ENCODE measurements at places on chromosomes 12 and 14. TPM values are rescaled to one million over a fixed set of nuclear protein-coding genes. Genes with fewer than 3 reads are reported as not detected.

- H3K36me3 ChIP-seq: no peaks in the 10 kb centered on the region
- H3K4me1 ChIP-seq: no peaks in the 10 kb centered on the region
- DNase-seq: no peak
- no peak overlapping the region for H3K27ac ChIP-seq
- no peak overlapping the region for H3K4me3 ChIP-seq
- peaks cover 12% of the 10 kb centered on the region for H3K27me3 ChIP-seq
Measured at GRCh38 chr14:78851189-78851588, 681.0 kb downstream of the NRXN3 start.

The KRT72 gene
- not detected for polyA plus RNA-seq

DNA sequence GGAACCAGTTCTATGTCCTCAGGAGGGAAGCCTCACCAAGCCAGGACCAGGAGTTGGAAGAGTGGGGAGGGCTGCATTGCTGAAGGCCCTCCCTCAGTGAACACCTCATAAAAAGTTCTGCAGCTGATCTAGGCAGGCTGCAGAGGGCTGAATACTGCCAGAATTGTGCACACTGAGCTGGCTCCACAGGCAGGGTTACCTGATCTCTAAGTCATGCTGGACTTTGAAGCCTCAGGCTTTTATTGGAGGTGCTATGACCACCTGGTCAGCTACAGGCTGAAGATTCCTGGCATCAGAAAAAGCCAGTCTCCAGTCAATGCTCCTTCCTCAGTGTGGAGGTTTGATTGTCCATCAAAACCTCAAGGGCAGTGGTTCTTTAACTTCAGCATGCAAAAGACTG, 39.7 kb downstream of the FOS start:
- no peaks in the 10 kb centered on the region for H3K4me1 ChIP-seq
- no peaks in the 10 kb centered on the region for H3K36me3 ChIP-seq
- H3K27me3 ChIP-seq: peaks cover 8% of the 10 kb centered on the region
- H3K27ac ChIP-seq: no peak overlapping the region
- no peak overlapping the region for H3K4me3 ChIP-seq

GRCh38 chr12:107091381-107091780, 2.0 kb downstream of the CRY1 start:
- no peaks in the 10 kb centered on the region for H3K27me3 ChIP-seq
- peaks cover 4% of the 10 kb centered on the region for H3K4me1 ChIP-seq
- H3K4me3 ChIP-seq: no peak overlapping the region

The A2ML1 gene
- not detected for polyA plus RNA-seq

DNA sequence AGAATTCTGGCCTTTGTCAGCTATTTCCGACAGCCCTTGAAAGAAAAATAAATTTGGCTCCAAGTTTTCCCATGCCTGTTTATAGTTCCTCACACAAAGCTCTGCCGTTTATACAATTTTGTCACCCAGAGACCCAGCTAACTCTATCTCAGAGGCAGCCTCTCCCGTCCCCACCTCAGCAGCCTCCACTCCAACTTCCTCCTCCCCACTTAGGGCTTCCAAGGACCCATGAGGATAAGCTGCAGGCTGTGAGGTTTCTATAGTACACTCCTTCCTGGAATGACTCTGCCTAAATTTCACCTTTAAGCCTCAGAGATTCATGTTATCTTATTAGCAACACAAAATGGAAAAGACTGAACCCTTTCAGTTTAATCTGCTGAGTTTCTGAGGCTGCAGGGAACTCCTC, 71.8 kb downstream of the TTC9 start:
- no peak overlapping the region for H3K27ac ChIP-seq
- H3K27me3 ChIP-seq: no peaks in the 10 kb centered on the region
- DNase-seq: no peak
- H3K4me1 ChIP-seq: peaks cover 50% of the 10 kb centered on the region
- no peaks in the 10 kb centered on the region for H3K36me3 ChIP-seq
- peak overlapping the region; percentile 26 for H3K4me3 ChIP-seq

- H3K27me3 ChIP-seq: peaks cover 72% of the 10 kb centered on the region
- no peak overlapping the region for H3K4me3 ChIP-seq
- no peak for DNase-seq
- H3K27ac ChIP-seq: no peak overlapping the region
Measured at GRCh38 chr14:96772929-96773328, 24.3 kb upstream of the VRK1 start.

The GLIPR1L1 gene
- polyA plus RNA-seq: not detected

The CLIP1 gene
- polyA plus RNA-seq: 7.6 TPM

DNA sequence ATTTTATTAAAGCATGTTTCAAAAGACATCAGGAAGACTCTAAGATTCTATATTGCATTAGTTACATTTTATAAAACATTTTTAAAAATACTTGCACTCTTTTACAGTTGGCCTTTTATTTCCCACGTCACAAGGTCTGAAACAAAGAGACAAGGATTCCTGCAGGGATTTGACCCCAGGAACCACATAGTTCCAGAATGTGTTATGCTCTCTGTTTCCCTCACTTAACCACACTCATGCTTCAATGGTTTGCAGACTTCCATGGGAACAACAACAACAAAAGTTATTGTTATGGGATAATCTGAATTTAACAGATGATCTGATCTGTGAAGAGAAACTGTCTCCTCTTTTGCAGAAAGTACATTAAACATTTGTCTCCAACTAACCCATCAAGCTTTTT, 104.3 kb upstream of the PPFIA2 start:
- no peaks in the 10 kb centered on the region for H3K4me1 ChIP-seq
- no peaks in the 10 kb centered on the region for H3K27me3 ChIP-seq
- no peaks in the 10 kb centered on the region for H3K36me3 ChIP-seq
- no peak for DNase-seq

The RARG gene
- not detected for polyA plus RNA-seq

The MMP17 gene
- polyA plus RNA-seq: 42.8 TPM

DNA sequence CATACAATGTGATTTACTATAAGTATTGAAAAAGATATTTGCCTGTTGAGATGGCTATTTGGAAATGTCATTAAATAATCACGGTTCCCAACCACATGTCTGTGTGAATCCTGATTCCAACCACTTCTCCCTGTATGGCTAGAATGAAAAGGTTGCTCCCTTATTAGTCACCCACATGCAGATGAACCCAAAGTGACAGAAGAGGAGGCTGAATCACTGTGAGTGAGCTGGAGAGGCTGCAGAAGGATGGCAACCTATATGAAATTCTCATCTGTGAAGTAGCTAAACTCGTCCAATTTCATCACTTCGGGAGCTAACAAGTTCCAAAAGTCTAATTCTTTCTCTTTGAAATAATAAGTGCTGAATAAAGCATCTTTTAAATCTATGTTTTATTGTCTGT, 300.5 kb downstream of the PRKD1 start:
- DNase-seq: no peak
- H3K4me1 ChIP-seq: no peaks in the 10 kb centered on the region
- H3K27me3 ChIP-seq: no peaks in the 10 kb centered on the region

- no peak overlapping the region for H3K4me3 ChIP-seq
- peaks cover 23% of the 10 kb centered on the region for H3K27me3 ChIP-seq
- H3K4me1 ChIP-seq: no peaks in the 10 kb centered on the region
- no peak for DNase-seq
- H3K27ac ChIP-seq: no peak overlapping the region
Measured at GRCh38 chr12:28096649-28097048, 93.6 kb upstream of the CCDC91 start.

GRCh38 chr14:84351646-84352045, 1178.3 kb upstream of the FLRT2 start:
- no peak overlapping the region for H3K4me3 ChIP-seq
- DNase-seq: no peak
- H3K27me3 ChIP-seq: no peaks in the 10 kb centered on the region
- H3K4me1 ChIP-seq: no peaks in the 10 kb centered on the region
- H3K36me3 ChIP-seq: no peaks in the 10 kb centered on the region

DNA sequence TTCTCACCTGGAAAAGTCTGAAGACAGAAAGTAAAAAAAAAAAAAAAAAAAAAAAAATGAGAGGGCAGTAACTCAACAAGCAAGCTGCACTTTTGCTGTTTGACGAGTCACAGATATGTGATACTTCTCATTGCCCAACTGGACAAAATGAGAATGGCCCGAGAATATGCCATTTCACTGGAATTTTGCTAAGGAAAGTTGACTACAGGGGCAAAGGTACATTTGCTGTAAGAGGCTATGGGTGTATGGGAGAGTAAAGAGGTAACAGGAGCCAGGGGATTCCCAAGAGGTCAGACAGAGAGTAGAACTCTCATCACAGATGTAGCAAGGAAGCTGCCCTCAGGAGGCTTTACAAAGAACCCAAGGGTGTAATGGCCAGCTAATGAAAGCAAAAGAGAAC, 22.9 kb downstream of the KIF21A start:
- no peaks in the 10 kb centered on the region for H3K27me3 ChIP-seq
- no peak for DNase-seq
- H3K27ac ChIP-seq: no peak overlapping the region
- no peaks in the 10 kb centered on the region for H3K36me3 ChIP-seq
- H3K4me3 ChIP-seq: no peak overlapping the region

The LGR5 gene
- not detected for polyA plus RNA-seq

DNA sequence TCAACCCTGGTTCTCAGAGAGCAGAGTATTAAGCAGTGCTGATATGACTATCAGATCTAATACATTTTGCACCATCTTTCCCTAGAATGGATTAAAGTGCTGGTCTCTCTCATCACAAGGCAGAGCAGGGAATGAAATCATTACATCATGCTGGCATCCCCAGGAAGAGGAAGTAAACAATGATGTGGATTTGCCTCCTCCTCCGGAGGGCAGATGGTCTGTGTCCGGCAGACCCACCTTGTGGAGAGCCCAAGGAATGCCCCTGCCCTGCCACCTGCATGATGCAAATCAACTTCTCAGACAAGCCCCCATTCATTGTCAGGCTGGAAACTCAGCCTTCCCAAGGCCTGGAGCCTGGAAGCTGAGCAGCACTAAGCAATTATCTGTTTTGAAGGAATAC, 1149.1 kb downstream of the VRK1 start:
- H3K27me3 ChIP-seq: no peaks in the 10 kb centered on the region
- no peak overlapping the region for H3K27ac ChIP-seq
- H3K4me1 ChIP-seq: no peaks in the 10 kb centered on the region
- H3K4me3 ChIP-seq: no peak overlapping the region

The IL26 gene
- not detected for polyA plus RNA-seq

DNA sequence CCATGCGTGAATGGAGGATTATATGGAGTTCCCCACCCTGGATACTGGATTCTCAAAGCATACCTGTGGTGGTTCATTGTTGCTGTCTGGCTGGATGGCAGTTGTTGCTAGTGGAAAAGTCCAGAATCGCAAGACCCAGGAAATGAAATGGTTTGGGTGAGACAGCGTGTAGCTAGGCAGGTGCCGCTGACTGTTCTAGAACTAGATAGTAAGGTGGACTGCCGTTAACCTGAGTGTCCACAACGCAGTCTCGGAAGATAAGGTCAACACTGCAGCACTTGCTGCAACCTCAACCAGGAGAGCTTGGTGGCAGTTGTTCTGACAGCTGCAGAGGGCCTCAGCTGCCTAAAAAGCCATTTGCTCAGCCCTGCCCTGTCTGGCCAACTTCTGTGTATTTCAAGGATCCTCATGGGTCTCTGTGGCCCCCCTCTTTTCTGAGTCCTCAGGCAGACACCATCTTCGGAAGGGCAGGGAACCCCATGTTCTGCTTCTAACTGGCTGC, 15.5 kb upstream of the IRF2BPL start:
- peaks cover 30% of the 10 kb centered on the region for H3K4me1 ChIP-seq
- H3K27ac ChIP-seq: no peak overlapping the region
- no peaks in the 10 kb centered on the region for H3K27me3 ChIP-seq
- no peak for DNase-seq
- H3K36me3 ChIP-seq: no peaks in the 10 kb centered on the region

- peaks cover 23% of the 10 kb centered on the region for H3K36me3 ChIP-seq
- no peak overlapping the region for H3K27ac ChIP-seq
- no peak overlapping the region for H3K4me3 ChIP-seq
- H3K27me3 ChIP-seq: peaks cover 15% of the 10 kb centered on the region
- H3K4me1 ChIP-seq: peaks cover 5% of the 10 kb centered on the region
Measured at GRCh38 chr12:119153477-119154434, 25.0 kb upstream of the HSPB8 start.

- no peak overlapping the region for H3K4me3 ChIP-seq
- H3K27ac ChIP-seq: no peak overlapping the region
- H3K27me3 ChIP-seq: peaks cover 10% of the 10 kb centered on the region
Measured at GRCh38 chr12:128388461-128389000, 121.6 kb downstream of the TMEM132C start.

The BCL11B gene
- not detected for polyA plus RNA-seq

DNA sequence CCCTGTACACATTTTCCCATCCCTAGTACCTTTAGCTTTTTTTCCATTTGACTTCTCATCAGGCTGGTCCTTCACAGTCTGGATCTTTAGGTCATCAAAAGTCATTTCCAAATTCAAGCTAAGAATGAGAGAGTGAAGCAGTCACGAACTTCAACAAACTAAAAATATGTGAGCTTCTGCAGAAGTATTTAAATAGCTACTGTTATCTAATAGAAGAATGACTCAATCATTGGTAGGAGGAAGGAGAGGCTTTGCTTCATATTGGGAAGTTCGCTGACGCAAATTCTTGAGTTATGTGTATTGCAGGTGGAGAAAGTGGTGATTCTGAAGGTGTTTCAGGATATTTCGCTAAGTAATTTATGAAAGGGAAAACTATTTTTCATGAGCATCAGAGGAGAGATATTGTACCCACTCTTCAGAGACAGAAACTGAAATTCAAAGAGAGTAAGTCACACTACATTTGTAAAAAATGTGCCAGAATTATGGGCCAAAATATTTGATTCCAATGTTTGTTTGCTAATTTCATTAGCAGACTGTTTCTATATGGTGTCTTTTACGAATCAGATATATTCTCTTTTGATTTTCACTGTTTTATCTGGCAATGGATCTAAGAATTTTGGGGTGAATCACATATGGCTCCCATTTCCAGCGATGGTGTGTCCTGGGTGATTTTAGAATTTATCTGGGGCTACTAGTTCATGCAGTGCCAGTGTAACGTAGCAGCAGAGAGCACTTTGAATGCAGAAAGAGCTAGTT, at the start of gene OLR1:
OLR1 (minus strand) TSS at position 160 of the 756 bp plus-strand sequence; CDS start at position 105, 55 bp downstream.
- H3K27me3 ChIP-seq: peaks cover 45% of the 10 kb centered on the region
- DNase-seq: no peak
- no peaks in the 10 kb centered on the region for H3K36me3 ChIP-seq
- H3K4me1 ChIP-seq: no peaks in the 10 kb centered on the region

GRCh38 chr14:58166005-58166983, 14.3 kb upstream of the ARMH4 start:
- DNase-seq: peak; percentile 35
- peaks cover 28% of the 10 kb centered on the region for H3K27me3 ChIP-seq
- H3K4me3 ChIP-seq: no peak overlapping the region
- no peak overlapping the region for H3K27ac ChIP-seq
